ENCODE measurements at places on chromosomes 2 and 18. TPM values are rescaled to one million over a fixed set of nuclear protein-coding genes. Genes with fewer than 3 reads are reported as not detected.

DNA sequence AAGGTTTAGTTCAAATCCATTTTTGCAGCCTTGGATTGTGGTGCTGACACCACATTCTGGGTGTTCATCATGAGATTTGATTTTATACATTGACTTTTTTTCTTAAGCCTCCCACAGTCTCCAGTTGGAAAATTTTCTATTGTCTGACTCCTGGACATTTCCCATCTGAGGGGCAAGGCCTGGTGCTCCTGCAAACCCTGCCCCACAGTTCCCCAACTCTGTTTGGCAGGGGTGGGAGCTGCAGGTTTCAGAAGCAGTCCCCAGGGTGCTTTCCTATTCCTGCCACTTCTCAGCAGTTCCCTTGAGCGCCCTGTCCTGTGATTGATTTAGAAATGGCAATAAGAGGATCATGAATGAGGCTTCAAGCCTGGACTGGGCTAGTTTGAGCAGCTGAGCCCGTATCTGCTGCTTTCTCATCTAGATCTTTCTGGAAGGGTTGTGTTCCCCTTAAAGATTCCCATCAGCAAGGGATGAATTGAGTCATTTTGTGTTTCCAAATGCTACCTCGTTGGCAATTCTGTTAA lies 77.0 kb downstream of the CIB4 start:
- DNase-seq: peak; percentile 0

- no peak for DNase-seq
Observed at GRCh38 chr2:147390475-147390874, 454.4 kb upstream of the ACVR2A start.

GRCh38 chr18:52045946-52046675 lies 293.9 kb upstream of the DCC start:
- no peak for DNase-seq

DNA sequence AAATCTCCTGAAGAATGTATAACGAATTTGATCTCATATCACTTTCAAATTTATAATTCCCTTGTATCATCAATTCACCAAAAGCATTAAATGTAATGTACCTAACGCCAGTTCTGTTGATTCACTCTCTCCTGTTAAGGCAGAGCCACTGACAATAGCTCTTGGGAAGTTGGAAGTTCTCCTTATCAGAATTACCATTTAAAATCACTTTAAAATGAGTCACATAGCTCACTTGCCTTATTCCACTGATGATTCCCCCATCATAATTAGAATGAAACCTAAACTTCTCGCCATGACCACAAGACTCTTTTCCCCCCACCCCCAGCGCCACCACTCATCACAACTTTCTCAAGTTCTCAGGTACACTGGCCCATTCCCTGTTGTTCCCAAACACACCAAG lies 117.1 kb downstream of the PID1 start:
- DNase-seq: no peak

C2orf80 gene
- total RNA-seq: not detected

KATNAL2 gene
- 4.1 TPM for total RNA-seq

SPATS2L gene
- total RNA-seq: 117 TPM

SIX3 gene
- not detected for total RNA-seq
